ENCODE measurements at places on chromosomes 11 and 22. TPM values are rescaled to one million over a fixed set of nuclear protein-coding genes. Genes with fewer than 3 reads are reported as not detected.

DNA sequence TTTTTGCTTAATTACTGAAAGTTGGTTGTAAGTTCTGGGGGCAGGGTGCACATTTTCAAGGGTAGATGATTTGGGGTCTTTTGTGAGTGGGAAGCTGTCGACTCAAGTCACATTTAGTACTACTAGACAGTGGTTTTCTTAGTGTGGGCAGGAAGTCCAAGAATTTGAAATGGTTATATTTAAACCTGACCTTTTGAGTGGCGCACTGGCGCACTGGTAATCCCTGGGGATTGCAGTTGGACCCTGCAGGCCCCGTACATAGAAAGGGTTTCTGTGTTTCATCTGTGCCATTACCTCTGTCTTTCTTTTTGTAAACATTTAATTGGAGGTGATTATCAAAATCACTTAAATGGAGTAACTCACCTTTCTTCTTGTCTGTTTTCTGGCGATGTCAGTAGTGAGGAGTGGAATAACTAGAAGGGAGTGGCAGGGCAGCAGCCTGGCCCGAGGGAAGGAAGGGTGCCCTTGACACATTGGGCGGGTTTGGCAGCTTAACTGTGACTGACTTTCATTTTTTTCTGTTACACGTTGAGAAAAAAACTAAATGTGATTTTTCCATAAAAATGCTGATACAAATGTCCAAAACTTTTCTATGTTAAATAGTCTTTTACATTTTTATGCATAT lies 101.8 kb upstream of the GAL start:
- no peaks in the 10 kb centered on the region for H3K27me3 ChIP-seq
- peaks cover 1% of the 10 kb centered on the region for H3K4me1 ChIP-seq
- no peak for DNase-seq
- H3K4me3 ChIP-seq, result no peak overlapping the region
- H3K36me3 ChIP-seq, result no peaks in the 10 kb centered on the region
- no peak overlapping the region for H3K27ac ChIP-seq

DNA sequence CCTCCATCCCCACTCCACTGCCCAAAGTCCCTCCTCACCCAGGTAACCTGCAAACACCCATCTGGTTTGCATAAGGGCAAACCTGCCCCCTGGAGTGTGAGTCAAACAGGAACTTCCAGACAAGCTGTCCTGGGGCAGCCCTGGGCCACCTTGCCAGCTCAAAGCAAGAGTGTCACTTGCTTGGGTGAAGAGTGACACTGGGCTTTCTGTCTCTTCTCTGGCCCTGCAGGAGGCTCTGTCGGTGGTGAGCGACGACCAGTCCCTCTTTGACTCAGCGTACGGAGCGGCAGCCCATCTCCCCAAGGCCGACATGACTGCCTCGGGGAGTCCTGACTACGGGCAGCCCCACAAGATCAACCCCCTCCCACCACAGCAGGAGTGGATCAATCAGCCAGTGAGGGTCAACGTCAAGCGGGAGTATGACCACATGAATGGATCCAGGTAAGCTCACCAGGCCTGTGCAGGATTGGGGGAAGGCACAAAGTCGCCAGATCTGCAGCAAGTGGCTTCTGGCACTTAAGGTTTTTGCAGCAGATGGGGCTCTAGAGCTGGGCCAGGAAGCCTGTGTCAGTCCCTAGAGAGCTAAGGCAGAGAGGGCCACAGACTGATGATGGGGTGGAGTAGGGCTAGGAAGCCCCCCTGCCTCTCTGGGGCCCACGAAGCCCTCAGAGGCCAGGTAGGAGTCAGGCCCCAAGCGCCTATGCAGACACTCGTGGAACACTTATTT lies 64.2 kb downstream of the FLI1 start:
- no peak overlapping the region for H3K4me3 ChIP-seq
- no peaks in the 10 kb centered on the region for H3K36me3 ChIP-seq
- H3K27me3 ChIP-seq, result no peaks in the 10 kb centered on the region
- no peaks in the 10 kb centered on the region for H3K4me1 ChIP-seq
- DNase-seq, result no peak
- no peak overlapping the region for H3K27ac ChIP-seq

DNA sequence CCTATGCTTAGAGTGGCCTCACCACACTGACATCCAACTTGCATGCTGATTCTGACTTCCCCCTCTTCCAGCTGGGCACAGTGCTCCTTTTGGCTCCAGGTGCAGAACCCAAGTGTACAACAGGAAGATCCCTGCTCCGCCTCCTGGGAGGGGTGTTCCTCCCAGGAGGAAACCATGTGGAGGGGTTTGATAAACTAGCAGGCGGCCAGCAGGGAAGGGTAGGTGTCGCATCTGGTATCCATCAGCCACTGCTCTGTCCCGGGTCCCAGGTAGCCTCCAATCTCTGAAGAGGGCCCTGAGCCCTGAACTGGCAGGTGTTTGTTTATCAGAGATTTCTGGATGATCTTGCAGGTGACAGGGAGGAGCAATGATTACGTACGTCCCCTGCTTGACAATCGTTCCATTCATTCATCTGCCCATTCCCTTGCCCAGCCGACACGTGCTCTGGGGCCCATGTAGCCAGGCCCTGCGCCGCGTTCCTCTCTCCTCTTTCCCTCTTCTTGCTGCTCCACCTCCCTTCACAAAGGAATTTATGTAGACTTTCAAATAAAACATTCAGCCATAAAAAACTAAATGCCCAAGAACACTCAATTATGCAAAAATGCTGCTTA lies 41.2 kb upstream of the MICAL2 start:
- H3K4me3 ChIP-seq, result no peak overlapping the region
- no peaks in the 10 kb centered on the region for H3K27me3 ChIP-seq
- DNase-seq, result no peak
- no peak overlapping the region for H3K27ac ChIP-seq

DNA sequence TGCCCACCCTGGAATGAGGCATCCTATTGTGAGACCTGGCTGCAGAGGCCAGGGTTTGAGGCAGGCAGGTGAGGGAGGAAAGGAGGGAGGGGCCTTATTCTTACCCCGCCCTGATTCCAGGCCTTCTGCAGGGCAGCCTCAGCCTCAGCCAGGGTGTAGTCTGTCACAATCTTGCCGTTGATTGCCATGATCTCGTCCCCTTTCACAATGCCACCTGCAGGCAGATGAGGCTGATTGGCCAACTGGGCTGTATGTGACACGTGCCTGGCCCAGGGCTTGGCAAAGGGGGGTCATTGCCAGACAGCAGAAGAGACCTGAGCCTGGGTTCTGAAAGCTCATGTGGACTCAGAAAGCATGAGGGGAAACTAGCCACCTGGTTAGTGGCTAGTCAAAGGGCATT lies 21.4 kb upstream of the ABCC8 start:
- H3K36me3 ChIP-seq, result no peaks in the 10 kb centered on the region
- H3K4me1 ChIP-seq, result no peaks in the 10 kb centered on the region
- no peak for DNase-seq
- H3K27me3 ChIP-seq, result no peaks in the 10 kb centered on the region

DNA sequence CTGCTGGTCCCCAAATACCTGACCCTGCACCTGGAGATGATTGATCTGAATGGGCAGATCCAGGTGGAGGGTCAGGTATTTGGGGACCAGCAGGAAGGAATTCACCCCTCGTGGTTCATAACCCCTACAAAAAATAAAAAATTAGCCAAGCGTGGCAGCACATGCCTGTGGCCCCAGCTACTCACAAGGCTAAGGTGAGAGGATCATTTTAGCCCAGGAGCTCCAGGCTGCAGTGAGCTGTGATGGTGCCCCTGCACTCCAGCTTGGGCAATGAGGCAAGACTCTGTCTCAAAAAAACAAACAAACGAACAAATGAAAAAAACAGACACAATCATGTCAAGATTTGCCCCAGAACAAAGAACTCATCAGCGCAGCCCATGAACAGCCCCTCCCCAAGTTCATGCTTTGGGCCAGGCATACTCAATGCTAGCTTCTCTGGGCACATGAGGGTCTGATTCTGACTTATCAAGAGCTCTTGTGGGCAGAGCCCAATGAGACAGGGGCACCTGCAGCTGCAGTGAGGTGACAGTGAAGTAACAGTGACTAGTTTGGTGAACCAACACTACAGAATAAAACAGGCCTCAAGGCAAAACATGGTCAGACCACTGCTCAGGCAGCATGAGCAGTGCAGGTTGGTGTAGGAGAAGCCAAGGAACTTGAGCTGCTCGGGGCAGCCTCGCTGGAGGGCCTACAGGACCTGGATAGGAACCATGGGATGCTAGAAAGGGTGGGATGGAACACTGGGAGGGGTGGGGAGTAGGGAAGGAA lies 10.2 kb upstream of the FCHSD2 start:
- H3K27me3 ChIP-seq, result no peaks in the 10 kb centered on the region
- no peaks in the 10 kb centered on the region for H3K36me3 ChIP-seq
- no peak for DNase-seq
- no peak overlapping the region for H3K4me3 ChIP-seq
- H3K4me1 ChIP-seq, result peaks cover 2% of the 10 kb centered on the region
- H3K27ac ChIP-seq, result no peak overlapping the region

Gene PAX6
- not detected for total RNA-seq

GRCh38 chr11:35717043-35717442 lies 54.5 kb downstream of the TRIM44 start:
- H3K27me3 ChIP-seq, result no peaks in the 10 kb centered on the region
- no peak overlapping the region for H3K27ac ChIP-seq

DNA sequence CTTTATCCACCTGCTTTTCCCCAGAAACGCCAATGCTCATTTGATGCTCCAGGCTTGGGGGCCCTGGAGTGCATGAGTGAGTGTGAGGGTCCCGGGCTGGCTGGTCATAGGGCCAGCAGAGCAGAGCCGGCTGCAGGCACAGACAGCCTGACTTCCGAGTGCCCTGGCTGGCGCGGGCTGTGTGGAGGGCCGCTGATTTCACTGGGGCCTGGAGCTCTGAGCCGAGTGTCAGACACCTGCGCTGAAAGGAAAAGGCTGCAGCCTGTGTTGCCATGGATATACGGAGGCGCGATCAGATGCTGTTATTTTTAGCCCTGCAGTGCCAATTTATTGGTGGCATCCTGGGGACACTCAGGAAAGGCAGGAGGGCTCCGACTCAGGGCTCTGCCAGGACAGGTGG lies 87.6 kb downstream of the ST3GAL4 start:
- no peak overlapping the region for H3K27ac ChIP-seq
- H3K4me1 ChIP-seq, result peaks cover 8% of the 10 kb centered on the region
- H3K27me3 ChIP-seq, result no peaks in the 10 kb centered on the region
- no peak overlapping the region for H3K4me3 ChIP-seq

DNA sequence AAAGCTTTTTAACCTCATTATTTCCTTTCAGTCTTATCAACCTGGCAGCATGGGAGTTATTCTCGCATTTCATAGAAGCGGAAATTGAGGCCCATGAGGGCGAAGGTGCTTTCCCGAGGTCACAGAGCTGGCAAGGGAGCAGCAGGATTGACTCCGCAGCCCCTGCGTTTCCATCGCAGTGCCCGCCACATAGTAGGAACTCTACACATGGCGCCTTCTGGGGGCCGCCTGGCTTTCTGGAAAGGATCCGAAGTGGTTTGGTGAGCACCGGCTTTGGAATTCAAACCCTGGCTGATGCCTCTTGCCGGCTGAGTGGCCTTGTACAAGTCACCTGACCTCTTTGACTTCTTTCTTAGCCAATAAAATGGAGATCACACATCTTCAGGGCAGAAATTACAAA lies 93.4 kb downstream of the CEP164 start:
- no peaks in the 10 kb centered on the region for H3K36me3 ChIP-seq
- no peak overlapping the region for H3K27ac ChIP-seq
- H3K27me3 ChIP-seq, result no peaks in the 10 kb centered on the region

Gene KDM4D
- 0.24 TPM for total RNA-seq

Gene KREMEN1
- 49.5 TPM for total RNA-seq

DNA sequence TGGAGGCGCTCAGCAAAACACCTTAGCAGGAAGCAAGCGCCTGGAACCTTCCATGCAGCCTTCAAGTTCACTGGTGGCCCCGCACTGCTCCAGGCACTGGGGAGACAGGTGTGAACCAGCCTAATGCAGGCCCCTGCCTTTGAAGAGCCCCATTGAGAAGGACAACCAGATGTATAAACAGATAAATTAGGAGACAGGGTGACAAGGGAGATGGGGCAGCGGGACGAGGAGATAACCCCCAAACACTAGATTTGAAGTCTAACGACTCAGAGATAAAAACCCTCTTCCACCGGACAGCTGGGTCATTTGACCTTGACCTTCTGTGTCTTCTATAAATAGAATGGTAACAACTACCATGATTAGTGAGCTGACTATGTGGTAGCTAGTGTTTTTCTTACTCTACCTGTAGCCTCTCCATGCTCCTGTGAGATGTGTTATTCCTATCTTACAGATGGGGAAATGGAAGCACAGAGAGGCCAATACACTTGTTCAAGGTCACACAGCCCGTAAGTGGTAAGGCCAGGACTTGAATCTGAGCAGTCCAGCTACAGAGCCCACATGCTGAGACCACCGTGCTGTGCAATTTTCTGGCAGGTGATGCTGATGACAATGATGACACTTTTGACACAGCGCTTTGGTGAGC lies 2.0 kb upstream of the PDGFB start:
- DNase-seq, result no peak
- H3K36me3 ChIP-seq, result no peaks in the 10 kb centered on the region
- no peak overlapping the region for H3K27ac ChIP-seq
- H3K27me3 ChIP-seq, result no peaks in the 10 kb centered on the region
- H3K4me3 ChIP-seq, result no peak overlapping the region

DNA sequence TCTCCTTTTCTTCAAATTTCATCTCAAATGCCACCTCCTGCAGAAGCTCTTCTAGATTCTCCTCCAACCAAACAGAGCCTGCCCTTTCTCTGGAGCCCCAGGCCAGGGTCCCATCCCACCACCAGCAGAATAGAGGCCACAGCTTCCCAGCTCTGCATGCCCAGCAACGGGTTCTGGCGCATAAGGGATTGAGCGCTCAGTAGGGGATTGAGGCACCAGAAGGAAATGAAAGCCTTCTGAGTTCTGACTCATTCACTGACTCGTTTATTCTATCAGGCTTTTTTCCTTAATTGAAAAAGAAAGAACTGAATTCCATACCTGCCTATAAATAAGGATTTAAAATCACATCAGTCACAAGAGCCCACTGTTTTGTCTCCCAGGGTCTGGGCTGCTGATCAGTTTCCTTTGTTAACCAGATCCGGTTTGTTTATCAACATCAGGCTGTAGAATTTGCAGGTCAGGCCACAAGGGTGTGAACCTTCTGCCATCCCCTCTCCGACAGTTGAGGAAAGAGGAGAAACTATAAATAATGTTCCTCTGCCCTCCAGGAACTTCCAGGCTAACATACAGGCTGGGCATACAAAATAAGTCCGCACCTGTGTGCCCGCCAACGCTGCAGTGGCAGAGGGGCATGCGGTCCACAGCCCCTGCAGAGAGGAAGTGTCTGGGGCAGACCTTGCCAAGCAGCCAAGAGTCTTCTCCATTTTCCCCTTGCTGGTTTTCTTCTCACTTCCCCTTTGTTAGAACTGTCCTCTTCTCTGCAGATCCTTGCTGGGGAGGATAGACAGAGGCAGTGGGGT lies 63.5 kb upstream of the PRDM11 start:
- H3K4me3 ChIP-seq, result no peak overlapping the region
- no peak for DNase-seq
- H3K27me3 ChIP-seq, result no peaks in the 10 kb centered on the region
- H3K27ac ChIP-seq, result no peak overlapping the region

- H3K27ac ChIP-seq, result no peak overlapping the region
- no peaks in the 10 kb centered on the region for H3K36me3 ChIP-seq
- H3K27me3 ChIP-seq, result no peaks in the 10 kb centered on the region
- no peaks in the 10 kb centered on the region for H3K4me1 ChIP-seq
These were observed 20.0 kb downstream of the TPBGL start for GRCh38 chr11:75260396-75261170.
